ENCODE measurements at places on chromosomes 1 and 21.

- DNase-seq: peak; percentile 90
Observed at GRCh38 chr1:66271216-66271903, 262.6 kb upstream of the SGIP1 start.

DNA sequence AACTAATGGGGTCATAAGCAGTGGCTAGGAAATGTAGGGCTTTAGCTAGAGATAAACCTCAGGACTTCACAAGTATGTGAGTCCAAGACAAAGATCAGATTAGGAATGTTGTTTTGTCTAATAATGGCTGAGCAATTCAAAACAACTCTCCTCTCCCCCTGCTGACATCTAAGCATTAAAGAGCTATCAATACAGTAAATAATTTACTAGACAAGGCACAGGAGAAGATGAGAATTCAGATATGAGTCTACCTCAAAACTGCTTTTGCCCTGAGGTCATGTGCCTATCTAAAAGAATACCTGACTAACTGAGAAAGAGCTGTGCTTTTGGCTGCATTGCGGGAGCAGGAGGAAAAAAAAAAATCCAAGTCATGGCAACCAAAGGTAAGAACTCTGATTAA is 86.8 kb downstream of the SPATA17 start:
- no peak for DNase-seq

DNA sequence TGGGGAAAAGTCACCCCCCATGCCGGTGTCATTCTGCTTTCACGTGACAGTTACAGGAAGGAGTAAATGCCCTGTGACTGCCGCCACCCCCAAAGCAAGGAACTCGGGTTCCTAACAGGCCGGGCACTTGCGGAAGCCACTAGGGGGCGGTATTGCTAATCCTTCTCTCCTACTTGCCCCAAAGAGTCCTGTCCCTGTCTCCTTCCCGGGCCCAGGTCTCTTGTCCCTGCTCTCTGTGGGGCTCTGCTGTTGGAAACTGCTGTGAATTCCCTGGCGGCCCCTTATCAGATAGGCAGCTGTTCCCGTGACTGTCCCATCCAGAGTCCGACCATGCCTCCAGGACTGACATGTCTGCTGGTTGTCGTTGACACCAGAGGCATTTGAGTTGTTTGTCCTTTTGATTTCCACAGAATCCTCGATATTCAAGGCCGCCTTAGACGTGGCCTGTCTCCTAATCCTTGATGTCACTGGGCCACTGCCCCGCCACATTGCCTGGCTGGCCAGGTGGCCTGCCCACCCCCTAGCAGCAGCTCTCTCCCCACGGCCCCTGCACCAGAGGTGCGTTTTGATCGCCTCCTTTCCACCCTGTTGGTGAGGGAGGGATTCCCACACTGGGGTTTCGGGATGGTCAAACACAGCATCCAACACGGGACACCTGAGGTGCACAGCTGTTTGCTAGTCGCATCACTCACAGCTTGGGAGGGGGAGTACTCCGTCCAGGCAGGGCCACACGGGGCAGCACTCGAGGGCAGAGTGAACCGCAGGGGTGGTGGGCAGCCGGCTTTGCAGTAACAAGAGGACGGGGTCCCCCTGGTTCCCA is 37.3 kb downstream of the CHAF1B start:
- DNase-seq: no peak

DNA sequence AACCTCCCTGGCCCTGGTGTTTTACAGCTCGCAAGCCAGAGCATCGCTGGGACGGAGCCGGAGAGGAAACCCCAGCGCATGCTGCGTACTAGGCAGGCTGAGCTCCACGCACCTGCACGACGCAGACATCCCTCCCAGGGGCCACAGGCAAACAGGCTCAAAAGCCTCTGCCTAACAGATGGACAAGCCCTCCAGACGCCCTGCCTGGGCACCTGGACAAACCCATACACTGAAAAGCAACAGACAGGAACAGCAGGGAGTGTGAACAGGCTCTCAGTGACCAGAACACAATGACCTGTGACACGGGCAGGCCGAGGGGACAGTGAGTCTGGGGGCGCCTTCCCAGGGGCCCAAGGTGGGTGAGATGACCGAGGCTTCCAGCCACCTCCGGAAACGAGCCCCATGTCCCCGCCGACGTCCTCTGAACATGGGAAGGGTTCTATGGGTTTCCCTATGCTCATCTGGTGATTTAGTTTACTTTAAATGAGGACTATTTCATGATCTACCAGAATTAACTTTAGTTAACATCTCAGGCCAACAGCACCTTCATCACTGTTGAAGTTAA is 40.3 kb downstream of the NPHP4 start:
- DNase-seq: no peak

DNA sequence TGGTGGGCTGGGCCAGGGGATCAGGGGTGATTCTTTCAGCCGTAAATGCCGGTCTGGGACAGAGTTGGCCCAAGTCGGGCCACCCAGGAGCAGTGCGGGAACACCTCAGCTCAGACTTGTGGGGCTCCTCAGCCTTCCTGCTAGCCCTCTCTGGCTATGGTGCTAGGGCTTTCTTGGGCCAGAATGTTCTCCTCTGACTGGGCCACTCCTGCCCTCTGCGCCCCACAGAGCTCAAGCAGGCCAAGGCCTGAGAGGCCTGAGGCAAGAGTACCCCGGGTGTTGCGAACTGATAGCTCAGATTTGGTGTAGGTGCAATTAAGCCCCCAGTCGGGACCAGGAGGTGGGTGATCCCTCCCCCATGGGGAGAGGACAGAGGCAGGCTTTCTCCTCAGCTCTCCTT is 51.8 kb downstream of the LGR6 start:
- no peak for DNase-seq

GRCh38 chr1:36506276-36506920 is 23.7 kb upstream of the CSF3R start:
- DNase-seq: no peak

- DNase-seq: no peak
Observed at GRCh38 chr1:18197299-18197698, 89.7 kb downstream of the IGSF21 start.

DNA sequence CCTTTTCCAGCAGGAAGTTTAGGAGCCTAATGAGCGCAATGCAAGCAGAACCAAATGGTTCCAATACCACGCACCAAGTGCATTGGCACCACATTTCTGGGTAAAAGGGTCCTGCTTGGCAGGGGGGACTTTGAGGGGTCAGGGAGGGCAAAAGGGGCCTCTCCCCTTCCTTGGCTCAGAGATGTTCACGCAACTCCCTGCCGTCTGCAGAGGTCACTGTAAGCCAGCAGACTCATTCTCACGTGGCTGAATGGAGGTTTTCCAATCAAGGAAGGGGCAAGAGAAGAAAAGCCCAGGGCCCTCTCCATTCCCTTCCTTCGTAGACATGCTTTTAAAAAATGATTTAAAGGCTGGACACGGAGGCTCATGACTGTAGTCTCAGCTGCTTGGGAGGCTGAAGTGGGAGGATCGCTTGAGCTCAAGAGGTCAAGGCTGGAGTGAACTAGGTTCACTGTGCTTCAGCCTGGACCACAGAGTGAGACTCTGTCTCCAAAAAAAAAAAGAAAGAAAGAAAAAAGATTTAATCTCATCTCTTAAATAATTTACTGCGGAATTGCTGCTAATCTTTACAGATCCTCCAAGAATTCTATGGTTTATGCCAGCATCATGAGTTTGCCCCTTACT is 80.3 kb downstream of the RUNX3 start:
- DNase-seq: no peak

- DNase-seq: no peak
Observed at GRCh38 chr21:30612132-30612531, 1.6 kb downstream of the KRTAP6-1 start.

DNA sequence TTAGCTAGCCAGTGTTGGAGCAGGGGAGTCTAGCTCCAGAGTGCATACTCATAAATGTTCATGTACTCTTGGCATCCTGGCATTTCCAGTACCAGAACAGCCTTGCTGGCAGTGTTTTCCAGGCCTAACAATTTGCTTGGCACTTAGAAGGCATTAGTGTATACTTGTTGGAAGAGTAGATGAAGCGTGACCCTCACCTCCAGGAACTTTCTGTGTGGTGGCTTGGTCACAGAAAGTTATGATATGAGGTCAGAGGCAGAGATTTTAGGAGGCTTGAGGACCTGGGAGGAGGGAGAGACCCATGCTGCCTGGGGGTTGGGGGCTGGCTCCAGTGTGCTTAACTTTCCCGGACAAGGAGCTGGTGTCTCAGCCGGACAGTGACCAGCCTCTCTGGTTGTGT is 52.7 kb upstream of the GCLM start:
- no peak for DNase-seq

GRCh38 chr1:216997831-216998230 is 274.6 kb upstream of the ESRRG start:
- DNase-seq: no peak

GRCh38 chr1:203368624-203369451 is 17.9 kb upstream of the FMOD start:
- DNase-seq: no peak

DNA sequence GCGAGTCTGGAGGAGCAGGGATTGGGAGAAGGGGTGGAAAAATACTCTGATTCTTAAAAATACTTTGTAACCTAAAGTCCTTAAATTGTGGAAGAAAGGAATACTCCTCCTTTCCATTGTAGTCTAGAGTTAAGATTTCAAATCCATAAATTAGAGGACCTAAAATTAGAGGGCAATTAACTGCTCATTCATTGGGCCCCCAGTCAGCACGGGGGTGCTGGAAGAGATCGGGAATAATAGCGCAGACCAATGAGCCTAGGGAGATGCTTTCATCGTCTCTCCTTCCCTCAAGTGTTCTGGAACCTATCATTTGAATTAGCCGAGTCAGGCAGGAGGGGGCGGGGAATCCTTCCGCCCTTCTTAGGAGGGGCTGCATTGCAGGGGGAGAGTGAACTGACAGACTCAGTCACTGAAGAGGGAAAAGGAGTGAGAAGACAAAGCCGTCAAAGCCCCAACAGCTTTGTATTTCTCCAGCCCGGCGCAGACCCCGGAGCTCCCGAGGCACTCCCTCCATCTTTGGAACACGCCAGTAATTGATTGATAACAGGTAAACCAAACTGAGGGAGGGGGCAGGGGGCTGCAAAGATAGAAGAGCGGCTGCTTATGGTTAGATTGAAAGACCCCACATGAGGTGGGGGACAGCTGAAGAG is at the start of gene MLLT11:
TSS of gene MLLT11 (plus strand) at position 391 of the 650 bp plus-strand sequence. CDS start 6,828 bp downstream, outside the sequence.
- peak; percentile 76 for DNase-seq

DNA sequence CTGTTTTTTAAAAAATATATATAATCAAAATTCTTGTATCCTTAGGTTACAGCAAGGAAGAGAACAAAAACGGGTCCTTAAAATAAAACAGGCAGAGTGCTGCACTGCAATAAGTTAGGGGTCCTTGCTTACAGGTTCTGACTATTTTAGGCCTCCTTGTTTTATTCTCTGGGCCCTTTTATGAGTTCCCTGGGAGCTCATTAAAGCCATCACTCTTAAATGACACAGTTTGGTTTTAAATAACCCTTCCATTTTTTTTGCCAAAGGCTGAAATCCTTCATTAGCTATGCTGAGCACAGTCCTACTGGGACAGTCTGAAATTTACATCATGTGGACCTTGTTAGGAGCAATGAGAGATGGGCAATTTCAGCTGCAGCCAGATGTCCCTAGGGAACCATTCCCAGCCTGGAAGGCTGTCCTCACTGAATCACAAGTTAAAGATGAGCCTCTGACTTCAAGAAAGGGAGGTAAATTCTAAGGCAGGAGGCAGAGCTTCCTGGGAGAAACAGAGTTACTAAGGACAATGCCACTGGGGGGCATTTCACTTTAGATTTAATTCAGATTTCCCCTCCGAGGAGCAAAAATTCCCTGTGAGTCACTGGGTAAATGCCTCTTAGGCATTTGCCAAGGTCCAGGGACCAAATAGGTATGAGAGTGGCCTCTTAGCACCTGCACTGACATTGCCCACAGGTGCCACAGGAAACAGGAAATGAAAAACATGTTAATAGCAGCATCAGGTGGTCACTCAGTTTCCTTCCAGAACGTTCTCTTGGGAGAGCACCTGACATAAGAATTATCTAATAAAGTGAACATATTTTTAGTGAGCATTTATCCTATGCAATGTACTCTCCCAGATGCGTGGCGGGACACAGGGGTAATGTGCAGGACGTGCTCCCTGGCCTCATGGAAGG is 3.8 kb upstream of the MUL1 start:
- no peak for DNase-seq

GRCh38 chr1:228156515-228156881 is 6.8 kb downstream of the GJC2 start:
- no peak for DNase-seq

- DNase-seq: no peak
Observed at GRCh38 chr1:153531638-153532037, 4.2 kb downstream of the S100A6 start.

DNA sequence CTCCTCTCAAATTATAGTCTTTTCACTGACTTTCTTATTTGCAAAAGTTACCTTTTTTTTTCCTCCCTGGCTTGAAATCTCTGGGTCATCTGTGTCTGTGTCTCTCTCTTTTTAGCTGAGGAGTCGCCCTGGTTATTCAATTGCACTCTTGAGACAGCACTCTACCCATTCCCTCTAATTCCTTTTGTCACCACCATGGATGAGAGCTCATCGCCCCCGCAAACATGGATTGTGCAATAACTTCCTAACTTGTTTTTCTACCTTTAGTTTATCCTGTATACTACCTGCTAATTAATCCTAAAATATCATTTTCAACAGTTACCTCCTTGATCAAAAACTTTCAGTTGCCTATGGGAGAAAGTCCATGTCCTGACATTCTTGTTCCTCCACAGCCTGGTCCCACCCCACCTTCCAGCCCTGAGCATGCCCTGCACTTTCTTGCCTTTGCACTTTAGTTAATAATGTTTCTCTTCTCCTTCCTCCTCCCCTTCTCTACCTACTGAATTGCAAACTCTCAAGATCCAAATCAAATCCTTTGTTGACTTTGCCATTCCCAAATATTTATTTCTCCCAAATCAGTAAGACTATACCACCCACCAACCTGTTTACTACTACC is 110.4 kb upstream of the MAGI3 start:
- no peak for DNase-seq

- no peak for DNase-seq
Observed at GRCh38 chr1:163315773-163316374, 5.9 kb upstream of the NUF2 start.

- DNase-seq: no peak
Observed at GRCh38 chr1:163227126-163227525, 24.4 kb upstream of the RGS5 start.

DNA sequence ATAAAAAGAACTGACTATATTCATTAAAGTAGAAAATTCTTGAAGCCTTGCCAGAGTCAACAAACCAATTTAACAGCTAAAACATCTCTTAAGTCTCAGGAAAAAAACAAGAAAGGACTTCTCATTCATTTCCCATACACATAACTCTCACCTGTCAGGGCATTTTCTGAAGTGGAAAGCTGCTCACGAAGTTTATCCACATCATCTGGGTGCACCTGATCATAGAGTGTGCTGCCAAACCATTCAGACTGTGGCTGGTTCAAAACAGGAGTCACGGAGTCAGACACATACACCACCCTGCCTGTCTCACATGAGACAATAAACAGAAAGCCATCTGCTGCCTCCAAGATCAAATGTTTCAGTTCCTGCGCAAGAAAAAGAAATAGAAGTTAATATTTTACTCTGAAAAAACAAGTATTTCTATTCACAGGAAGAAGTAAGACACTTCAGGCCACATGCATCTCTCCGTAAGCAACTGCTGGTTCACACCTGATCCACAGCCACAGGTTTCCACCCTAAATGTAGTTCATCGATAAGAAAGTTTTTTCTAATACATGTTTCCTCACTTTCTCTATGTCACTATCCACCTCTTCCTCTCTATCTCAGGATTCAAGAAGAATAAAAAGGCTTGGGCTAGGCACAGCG is 28.2 kb upstream of the CTSK start:
- DNase-seq: no peak

GRCh38 chr1:183780159-183780558 is 24.8 kb upstream of the RGL1 start:
- DNase-seq: no peak
